ENCODE measurements at places on chromosomes 5 and 9.

GRCh38 chr5:168606562-168606961 lies 27.4 kb upstream of the PANK3 start:
- DNase-seq, result no peak

DNA sequence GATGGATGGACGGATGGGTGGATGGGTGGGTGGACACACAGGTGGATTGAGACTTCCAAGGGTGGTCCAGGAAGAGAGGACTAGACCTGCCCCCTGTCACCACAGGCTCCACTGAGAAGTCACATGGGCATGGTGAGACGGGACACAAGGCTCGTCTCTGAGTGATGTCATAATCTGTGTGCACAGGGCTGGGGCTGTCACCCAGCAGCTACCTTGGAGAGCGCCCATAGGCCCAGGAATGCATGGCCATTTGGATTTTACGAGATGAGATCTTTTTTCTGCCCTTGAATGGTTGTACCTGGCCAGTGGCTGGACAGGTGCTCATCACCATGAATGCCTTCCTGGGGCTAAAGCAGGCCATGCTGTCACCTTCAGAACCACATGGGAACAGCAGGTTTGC lies 3.1 kb downstream of the OLFM1 start:
- no peak for DNase-seq

DNA sequence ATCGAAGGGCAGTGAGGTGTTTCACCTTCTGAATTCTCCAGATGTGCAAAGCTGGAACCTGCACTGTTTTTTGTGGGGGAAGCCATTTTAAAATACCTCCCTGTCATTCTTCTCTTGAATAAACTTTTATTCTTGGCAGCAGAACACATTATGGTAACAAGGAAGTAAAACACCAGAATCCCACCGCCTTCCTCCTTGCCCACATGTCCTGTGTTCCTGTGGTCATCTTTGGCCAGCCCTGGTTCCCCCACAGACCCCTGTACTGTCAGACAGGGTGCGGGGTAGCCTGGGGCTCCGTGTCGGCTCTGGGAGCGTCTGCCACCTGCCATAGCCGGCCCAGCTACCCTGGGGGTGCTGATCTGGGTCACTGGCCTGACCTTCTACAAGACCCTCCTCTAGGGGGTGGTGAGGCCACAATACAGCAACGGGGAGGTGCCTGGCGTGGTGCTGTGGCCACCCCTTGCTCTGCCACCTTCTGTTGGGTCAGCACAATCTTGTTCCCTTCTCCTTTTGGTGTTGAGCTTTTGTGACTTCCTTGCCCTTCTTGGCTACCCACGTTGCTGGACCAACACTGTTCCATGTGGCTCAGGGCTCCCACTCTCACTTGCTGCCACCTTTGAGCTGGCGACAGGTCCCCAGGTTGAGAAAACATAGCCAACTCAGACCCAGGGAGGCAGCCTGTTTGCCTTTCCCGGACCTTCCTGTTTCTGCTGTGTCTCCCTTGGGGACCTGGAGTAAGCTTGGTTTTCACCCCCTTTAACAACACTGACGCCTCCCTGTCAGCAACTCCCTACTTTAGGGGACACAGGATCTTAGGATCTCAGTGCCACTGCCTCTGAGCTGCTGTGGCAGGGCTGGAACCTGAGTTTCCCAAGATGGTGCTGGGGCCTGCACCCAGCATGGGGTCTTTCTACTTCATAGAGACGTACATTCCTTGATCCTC lies 4.8 kb downstream of the WNK2 start:
- no peak for DNase-seq

GRCh38 chr5:135551593-135552447 lies 16.1 kb upstream of the NEUROG1 start:
- peak; percentile 69 for DNase-seq

DNA sequence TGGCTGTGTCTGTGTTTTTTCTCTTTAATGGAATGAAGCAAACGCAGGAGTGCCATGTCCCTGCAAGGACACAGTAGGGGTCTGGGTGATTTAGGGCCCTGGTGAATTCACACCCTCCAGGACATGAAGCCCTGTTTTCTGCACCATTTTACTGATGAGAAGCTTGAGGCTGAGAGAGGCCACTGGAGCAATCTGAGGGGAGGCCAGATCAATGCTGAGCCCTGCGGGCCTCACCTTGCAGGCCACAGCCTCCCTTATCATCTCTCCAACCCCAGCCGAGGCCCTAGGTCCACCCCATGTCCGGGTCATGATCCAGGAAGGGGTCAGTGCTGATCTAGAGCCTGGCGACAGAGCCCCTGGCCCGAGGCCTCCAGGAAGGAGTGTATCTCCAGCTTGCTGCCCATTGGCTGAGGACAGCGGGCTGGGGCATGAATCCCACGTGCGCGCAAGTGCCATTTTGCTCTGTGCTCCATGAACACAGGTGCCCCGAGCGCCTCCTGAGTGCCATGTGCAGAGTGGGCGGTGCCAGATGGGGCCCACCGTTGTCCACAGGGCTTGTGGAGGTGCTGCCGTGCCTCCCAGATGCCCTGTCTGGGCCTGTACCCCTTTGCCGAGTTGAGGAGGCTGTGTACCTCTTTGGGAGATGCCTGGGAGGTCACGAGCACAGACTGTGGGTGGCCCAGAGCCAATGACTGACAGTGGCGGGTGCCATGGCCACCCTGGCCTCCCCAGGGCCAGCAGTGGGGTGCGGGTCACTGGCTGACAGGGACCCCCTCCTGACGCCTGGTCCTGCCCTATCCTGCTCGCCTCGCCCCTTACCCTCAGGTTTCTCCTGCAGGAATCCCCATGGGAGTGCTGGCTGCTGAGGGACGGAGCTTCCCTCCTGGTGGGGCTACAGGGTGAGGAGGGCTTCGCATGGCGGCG lies 32.3 kb upstream of the LPCAT1 start:
- DNase-seq, result no peak

All from EL (cell line).